ENCODE measurements at places on chromosomes 11 and 22. TPM values are rescaled to one million over a fixed set of nuclear protein-coding genes. Genes with fewer than 3 reads are reported as not detected.

SHANK2 gene
- total RNA-seq: not detected

ZNF214 gene
- not detected for total RNA-seq

PRG2 gene
- not detected for total RNA-seq

IRAG1 gene
- not detected for total RNA-seq

GALNT18 gene
- total RNA-seq: not detected

DNA sequence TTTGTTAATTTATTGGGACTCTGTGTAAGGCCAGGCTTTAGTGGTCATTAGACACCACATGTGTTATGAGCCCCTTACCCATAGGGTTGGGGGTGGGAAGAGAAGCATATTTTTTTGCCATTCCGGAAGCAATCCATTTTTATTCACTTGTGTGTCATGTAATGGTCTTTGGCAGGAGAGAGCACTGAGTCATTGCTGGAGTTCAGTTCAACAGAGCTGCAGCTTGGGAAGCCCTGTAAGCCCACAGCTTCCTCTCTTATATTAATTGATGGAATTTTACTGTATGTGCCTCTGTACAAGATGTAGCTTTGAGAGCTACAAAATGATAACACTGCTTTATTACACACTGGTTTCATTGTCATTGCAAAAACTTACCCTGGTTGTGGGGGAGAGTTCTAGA is 177.3 kb upstream of the SORL1-AS1 start:
- no peak for DNase-seq
- no peaks in the 10 kb centered on the region for H3K27me3 ChIP-seq
- no peak overlapping the region for H3K4me3 ChIP-seq
- no peak overlapping the region for H3K27ac ChIP-seq

- DNase-seq: no peak
- H3K27ac ChIP-seq: no peak overlapping the region
- H3K27me3 ChIP-seq: no peaks in the 10 kb centered on the region
- H3K4me1 ChIP-seq: no peaks in the 10 kb centered on the region
Observed at GRCh38 chr11:5090668-5091067, 21.3 kb downstream of the OR52E1 start.

DNA sequence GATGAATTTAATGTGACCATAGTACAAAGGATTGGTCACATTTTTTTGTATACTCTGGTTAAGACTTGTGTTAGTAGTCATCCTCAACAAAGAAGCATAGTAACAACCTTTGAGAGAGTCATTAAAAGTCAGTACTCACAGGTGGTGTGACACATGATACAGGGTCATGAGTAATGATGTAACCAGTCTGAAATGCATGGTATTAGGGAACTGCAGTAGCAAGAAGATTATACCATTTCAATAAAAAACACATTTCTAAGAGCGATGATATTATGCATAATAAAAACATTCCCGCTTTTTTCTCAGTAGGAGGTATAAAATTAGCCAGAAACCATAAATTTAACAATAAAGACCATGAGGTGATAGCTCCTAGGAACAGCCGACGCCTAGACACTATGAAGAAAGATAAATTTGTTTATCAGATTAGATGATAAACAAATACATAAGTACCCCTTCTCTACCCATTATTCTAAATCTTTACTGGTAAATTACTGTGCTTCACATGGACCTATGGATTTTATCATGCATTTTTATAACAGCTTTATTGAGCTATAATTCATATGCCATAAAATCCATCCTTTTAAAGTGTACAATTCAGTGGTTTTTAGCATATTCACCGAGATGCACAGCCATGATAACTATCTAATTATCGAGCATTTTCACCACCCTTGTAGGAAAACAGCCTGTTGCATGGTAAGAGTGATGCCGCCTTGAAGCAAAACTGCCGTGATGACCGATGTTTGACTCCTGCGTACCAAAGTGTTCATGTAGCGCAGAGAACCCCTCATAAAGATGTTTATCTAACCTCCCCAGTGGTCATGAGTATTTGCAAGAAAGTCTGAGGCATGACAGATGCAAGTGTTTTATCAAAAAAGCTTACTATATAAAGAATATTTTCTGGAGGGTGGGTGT is 41.8 kb downstream of the TMPRSS5 start:
- H3K27me3 ChIP-seq: no peaks in the 10 kb centered on the region
- H3K4me1 ChIP-seq: peaks cover 9% of the 10 kb centered on the region
- no peak for DNase-seq
- H3K27ac ChIP-seq: no peak overlapping the region
- H3K36me3 ChIP-seq: no peaks in the 10 kb centered on the region

GRCh38 chr11:76680518-76681425 is 10.2 kb upstream of the LRRC32 start:
- H3K27ac ChIP-seq: no peak overlapping the region
- H3K4me1 ChIP-seq: peaks cover 30% of the 10 kb centered on the region
- no peaks in the 10 kb centered on the region for H3K36me3 ChIP-seq
- peak; percentile 90 for DNase-seq
- H3K27me3 ChIP-seq: no peaks in the 10 kb centered on the region
- peak overlapping the region; percentile 38 for H3K4me3 ChIP-seq

DNA sequence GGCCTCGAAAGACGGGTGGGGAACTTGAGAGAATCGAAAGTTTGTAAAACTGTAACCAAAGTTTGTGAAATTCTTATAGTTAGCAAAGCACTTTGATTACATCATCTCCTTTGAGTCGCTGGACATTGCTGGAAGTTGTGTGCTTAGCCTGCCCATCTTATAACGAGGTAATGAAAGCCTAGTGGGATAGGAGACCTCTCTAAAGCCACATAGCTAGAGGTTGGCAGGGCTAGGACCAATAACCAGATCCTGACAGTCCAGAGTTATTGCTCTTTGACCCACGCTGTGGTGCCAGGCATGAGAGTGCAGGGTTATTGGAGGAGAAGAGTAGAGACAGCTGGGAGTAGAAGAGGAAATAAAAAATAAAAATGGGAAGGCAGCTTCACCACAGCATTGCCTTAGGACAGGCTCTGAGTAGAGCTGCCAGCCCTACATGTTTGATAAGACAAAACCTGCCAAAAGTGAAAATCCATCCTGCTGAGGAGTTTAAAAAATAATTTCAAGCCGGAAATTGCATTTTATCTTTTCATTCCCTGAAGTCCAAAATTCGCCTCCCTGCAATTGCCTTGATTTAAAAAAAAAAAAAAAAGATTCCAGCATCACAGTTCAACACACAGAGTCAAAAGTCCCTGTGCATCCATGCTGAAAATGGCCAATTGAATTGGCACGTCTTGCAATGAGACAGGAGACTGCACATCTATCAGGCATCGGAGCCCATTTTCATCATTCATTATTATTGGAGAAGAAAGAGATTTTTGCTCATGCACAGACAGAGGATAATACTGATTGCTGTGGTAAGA is 225.5 kb upstream of the POU2AF2 start:
- no peaks in the 10 kb centered on the region for H3K27me3 ChIP-seq
- H3K36me3 ChIP-seq: no peaks in the 10 kb centered on the region
- H3K4me3 ChIP-seq: no peak overlapping the region
- no peaks in the 10 kb centered on the region for H3K4me1 ChIP-seq
- DNase-seq: no peak
- no peak overlapping the region for H3K27ac ChIP-seq

DNA sequence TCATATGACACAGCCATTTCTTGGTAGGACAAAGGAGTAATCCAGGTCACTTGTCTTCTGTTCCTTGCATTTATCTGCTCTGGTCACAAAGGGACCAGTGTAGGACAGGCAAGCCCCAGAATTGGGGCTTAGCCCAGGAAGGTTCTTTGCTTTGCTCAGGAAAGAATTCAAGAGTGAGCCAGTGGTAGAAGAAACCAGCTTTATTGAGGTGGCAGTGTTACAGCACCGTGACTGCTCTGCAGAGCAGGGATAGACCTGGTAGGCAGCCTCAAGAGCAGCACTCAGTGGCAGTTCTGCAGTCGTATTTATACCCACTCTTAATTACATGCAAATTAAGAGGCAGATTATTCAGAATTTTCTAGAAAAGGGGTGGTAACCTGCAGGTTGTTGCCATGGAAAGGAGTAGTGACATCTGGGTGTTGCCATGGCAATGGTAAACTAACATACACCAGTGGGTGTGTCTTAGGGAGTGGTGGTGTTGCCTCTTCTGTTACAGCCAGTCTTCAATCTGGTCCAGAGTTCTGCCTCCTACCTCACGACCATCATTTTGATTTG is 84.9 kb upstream of the RAB1B start:
- no peaks in the 10 kb centered on the region for H3K27me3 ChIP-seq
- peak overlapping the region; percentile 59 for H3K27ac ChIP-seq
- peak; percentile 89 for DNase-seq
- H3K4me3 ChIP-seq: 0 out of 2 replicates have a peak overlapping the region, but pooled peaks have one; percentile 17

Measured in Karpas-422 (cell line).